KBM-7 (cell line): ENCODE measurements at places on chromosomes 2 and 18.

GRCh38 chr18:34023471-34023870 is 201.2 kb downstream of the NOL4 start:
- no peak for DNase-seq

DNA sequence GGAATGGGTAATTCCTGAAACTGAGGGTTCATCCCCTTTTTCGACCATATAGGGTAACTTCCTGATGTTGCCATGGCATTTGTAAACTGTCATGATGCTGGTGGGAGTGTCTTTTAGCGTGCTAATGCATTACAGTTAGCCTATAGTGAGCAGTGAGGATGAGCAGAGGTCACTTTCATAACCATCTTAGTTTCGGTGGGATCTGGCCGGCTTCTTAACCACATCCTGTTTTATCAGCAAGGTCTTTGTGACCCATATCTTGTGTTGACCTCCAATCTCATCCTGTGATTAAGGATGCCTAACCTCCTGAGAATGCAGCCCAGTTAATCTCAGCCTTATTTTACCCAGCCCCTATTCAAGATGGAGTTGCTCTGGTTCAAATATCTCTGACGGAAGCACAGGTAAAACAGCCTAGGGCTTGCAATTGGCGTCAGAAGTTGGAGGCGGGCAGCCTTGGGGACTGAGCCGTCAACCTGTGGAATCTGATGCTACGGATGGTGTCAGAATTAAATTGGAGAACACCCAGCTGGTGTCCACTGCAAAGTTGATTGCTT is 19.5 kb downstream of the RALBP1 start:
- peak; percentile 28 for DNase-seq

DNA sequence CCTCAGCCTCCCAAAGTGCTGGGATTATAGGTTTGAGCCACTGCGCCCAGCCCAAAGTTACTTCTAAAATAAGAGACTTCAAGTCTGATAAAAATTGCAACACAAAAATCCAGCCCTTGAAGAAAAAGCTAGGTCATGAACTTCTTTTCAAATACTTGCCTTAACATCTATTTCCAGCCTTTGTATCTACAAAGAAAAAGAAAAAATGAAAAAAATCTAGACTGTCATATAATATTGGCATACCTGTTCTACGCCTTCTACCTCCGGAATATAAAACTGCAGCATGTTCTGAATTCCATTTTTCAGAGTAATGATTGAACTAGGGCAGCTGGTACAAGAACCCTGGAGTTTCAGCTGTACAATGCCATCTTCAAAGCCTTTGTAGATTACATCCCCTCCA is 13.1 kb upstream of the GFPT1 start:
- no peak for DNase-seq

DNA sequence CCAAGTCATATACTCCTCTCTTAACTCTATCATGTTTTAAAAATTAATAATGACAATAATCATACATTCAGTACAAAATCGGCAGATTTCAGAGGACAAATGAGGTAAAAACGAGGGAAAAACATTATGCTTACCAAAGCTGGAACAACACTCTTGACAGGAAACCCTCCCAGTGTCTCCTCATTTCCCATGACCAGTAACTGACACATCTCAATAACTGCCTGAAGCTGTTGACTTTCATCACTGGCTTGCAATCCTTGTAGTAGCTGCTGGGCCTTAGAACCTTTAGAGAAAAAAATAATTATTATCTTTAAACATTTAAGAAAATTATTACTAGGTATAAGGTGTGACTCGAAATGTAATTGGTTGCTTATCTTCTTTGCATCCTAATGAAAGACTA is 103.6 kb downstream of the TRIP12 start:
- no peak for DNase-seq

- DNase-seq: no peak
Observed at GRCh38 chr2:6446938-6447608, 418.6 kb downstream of the CMPK2 start.

GRCh38 chr2:174826051-174826450 is 61.8 kb upstream of the CHRNA1 start:
- DNase-seq: no peak

GRCh38 chr18:25518716-25519053 is 166.7 kb upstream of the ZNF521 start:
- peak; percentile 42 for DNase-seq

DNA sequence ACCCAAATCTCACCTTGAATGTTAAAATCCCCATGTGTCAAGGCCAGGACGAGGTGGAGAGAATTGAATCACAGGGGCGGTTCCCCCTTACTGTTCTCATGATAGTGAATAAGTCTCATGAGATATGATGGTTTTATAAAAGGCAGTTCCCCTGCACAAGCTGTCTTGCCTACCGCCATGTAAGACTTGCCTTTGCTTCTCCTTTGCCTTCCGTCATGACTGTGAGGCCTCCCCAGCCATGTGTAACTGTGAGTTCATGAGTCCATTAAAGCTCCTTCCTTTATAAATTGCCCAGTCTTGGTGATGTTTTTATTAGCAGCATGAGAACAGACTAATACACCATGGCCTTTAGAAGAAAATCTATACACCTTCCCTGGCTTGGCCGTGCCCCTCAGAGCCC is 7.4 kb upstream of the MBP start:
- no peak for DNase-seq

DNA sequence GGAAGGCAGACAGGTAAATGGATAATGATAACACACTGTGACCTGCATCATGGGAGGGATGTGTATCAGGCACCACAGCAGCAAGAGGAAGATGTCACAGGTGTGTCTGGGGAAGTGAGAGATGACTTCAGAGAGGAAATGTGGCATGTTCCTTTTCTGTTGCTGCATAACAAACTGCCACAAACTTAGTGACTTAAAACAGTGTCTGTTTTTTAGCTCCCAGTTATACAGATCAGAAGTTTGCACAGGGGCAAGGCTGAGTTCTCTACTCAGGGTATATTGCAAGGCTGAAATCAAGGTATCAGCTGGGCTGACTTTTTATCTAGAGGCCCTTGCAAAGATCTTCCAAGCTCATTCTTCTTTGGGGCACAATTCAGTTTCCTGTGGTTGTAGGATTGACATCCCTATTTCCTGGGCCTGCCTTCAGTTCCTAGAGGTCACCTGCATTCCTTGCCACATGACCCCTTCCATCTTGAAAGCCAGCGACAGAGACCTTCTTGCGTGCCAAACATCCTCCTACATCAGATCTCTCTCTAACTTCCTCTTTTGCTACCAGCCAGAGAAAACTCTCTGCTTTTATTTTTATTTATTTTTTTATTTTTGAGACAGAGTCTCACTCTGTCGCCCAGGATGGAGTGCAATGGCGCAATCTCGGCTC is 2.1 kb upstream of the MAP3K2 start:
- peak; percentile 72 for DNase-seq

DNA sequence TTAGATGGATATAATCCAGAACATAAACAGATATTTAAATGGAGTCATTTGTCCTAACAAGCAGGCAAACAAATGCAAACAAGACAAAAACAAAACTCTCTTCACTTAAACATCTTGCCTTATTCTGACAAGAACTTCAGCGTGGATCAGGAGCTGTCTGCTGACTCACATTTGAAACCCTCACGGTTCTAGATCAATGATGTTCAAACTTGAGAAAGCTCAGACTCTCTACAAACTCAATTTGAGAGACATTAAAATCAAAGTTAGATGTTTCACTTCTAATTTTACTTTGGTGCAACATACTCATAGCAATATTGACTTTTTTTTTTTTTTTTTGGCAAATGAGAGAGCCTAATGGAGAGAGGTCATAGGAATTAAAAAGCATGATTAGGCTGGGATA is 362.8 kb upstream of the SLC14A2 start:
- DNase-seq: no peak

- peak; percentile 65 for DNase-seq
Observed at GRCh38 chr18:55588111-55588869, at the start of gene TCF4. TCF4 (minus strand) TSS chr18:55588192; CDS start chr18:55587116, 1,076 bp downstream.

DNA sequence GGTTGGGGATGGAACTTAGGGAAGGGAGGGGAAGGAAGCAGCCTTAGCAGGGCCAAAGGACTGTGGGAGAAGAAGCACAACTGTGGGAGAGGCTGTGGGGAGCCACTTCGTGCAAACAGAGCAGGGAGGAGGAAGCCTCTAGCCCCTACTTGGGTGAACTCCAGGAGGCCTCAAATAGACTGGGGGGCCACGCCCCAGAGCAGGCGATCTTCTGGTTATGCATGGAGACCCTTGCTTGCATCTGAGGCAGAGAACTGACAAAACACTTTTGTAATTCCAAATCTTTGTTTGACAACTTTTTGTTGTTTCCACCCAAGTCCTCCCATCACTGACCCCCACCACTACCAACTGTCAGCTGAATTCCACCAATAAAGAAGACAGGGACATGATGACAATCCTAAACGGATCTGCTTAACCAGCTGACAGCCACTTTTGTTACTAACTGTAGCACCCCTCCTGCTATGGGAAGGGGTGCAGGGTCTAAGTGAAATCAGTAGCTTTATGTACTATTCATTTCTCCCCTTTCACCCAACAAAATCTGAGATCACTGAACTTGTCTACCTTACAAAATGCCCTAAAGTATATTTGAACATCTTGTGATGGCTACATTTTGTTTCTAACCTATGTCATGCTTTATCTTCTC is 80.5 kb upstream of the CPO start:
- DNase-seq: no peak

GRCh38 chr18:54945576-54946125 is 13.6 kb downstream of the CCDC68 start:
- DNase-seq: no peak

- no peak for DNase-seq
Observed at GRCh38 chr2:168224346-168224745, 23.0 kb downstream of the STK39 start.

- DNase-seq: no peak
Observed at GRCh38 chr2:64525317-64525613, 1.1 kb downstream of the AFTPH start.

- DNase-seq: peak; percentile 66
Observed at GRCh38 chr2:190216829-190217228, 102.8 kb downstream of the HIBCH start.

GRCh38 chr18:48974304-48975119 is 23.7 kb upstream of the SMAD7 start:
- no peak for DNase-seq

DNA sequence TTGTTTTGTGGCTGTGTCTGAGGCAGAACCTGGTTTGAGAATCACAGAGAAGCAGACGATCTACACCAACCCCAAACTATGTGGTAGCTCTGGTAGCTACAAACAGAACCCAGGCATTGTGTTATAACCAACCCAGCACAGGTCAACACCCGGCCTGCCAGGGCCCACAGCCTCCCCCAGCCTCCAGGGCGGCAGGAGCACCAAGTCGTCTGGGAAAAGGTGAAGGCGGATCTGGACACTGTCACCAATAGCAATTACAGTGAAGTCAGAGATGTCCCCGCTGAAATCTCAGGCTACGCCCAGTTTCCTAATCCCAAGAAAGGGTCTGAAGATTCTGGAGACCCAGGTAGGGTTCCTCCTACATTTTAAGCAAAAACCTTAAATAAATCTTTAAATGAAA is 3.6 kb downstream of the HJURP start:
- no peak for DNase-seq

- no peak for DNase-seq
Observed at GRCh38 chr18:58045242-58046092, 1.4 kb downstream of the NEDD4L start.

DNA sequence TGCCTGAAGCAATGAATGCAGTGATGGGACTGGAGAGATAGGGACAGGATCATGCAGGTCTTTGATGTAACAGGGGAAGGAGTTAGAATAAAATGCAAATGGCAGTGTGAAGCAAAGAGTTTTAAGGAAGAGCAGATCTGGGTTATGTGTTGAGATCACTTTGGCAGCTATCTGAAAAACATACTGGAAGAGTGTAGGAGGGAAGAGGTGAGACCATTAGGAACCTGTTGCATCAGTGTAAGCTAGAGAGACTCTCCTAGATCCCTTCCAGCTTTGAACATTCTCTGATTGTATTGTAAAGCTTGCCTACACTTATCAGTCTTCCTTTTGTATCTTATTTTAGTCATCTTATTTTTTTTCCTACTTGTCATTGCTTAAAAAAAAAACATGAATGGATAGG is 10.5 kb downstream of the ACVR2A start:
- no peak for DNase-seq

DNA sequence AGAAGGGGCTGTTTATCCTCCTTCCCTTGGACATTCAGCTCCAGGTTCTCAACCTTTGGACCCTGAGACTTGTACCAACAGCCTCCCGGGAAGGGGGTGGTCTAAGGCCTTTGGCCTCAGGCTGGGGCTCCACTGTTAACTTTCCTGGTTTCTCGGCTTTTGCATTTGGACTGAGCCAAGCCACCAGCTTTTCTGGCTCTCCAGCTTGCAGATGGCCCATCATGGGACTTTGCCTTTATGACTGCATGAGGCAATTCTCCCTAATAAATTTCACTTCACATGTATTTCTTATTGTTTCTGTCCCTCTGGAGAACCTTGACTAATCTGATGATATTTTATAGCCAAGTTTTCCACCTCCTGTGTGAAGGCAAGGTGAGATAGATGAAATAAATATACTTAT is 180.8 kb downstream of the PPP1R1C start:
- DNase-seq: no peak

DNA sequence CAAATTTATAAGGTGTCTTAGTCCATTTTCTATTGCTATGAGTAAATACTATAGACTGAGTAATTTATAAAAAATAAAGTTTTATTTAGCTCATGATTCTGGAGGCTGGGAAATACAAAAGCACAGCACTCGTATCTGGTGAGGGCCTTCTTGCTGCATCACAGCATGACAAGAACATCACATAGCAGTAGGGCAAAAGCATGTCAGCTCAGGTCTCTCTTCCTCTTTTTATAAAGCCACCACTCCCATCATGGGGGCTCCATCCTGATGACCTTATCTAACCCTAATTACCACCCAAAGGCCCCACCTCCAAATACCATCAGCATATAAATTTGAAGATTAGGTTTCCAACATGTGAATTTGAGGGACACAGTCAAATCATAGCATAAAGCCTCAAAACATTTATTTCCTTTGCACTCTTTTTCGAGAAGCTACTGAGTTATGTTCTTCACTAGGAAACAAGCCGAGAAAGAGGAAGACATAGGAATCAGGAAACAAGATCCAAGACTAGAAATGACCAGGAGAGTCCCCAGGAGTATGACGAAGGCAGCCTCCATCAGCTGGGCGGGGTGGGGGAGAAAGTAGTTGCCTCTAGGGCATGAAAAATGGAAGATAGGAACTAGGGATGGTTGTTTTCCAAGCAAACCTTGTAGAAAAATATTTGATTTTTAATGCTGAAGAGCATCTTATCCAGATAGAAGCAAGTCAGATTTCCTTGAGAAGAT is 24.1 kb upstream of the NABP1 start:
- peak; percentile 49 for DNase-seq

DNA sequence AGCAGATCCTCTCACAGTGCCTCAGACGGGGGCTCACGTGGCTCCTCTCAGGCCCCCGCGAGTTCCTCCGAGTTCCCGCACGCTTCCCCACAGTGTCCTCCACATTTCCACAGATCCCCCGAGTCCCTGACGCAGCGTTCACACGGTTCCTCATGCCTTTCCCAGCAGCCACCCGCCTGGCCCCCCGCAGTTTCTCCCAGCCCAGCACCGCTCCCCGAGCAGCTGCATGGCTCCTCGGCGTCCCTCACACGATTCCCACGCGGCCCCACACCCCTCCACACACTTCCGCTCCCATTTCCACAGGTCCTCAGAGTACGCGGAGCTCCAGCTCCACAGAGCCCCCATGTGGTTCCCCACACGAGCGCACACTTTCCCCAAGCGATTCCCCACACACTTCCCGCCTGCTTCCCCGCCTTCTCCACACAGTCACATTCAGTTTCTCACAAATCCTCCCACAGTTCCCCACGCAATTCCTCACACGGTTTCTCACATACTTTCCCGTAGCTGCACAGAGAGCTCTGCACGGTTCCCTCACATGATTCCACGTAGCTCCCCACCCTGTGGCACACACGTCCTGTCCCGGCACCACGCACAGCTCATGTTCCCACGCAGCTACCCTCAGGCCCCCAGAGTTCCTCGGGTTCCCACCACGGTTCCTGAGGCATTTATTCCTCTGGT is 39.9 kb downstream of the KIF1A start:
- no peak for DNase-seq
